Stimulated activated CD4-positive, alpha-beta T cell treated with anti-CD3 and anti-CD28 coated beads, Interleukin-1b, Interleukin-23, amount 100 ng/mL, for 1 hour (primary cell): ENCODE measurements at places on chromosomes 3 and 15.

DNA sequence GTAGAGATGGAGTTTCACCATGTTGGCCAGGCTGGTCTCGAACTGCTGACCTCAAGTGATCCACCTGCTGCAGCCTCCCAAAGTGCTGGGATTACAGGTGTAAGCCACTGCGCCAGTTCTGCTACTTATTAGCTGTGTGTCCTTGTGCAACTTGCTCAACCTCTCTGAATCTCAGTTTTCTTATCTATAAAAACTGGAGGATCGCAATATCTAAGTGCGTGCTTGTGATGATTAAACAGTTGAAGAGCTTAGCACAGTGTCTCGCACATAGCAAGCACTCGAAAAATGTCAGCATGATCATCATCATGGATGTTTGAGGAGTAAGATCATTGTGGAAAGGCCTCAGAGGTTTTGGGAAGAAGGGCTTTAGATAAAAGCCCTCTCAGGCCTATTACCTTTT is 10.8 kb downstream of the CLCN2 start:
- no peak for DNase-seq

- no peak for DNase-seq
Measured at GRCh38 chr15:48500595-48500994, 144.9 kb downstream of the FBN1 start.

GRCh38 chr15:45133561-45133920 is 3.7 kb downstream of the DUOX1 start:
- no peak for DNase-seq

DNA sequence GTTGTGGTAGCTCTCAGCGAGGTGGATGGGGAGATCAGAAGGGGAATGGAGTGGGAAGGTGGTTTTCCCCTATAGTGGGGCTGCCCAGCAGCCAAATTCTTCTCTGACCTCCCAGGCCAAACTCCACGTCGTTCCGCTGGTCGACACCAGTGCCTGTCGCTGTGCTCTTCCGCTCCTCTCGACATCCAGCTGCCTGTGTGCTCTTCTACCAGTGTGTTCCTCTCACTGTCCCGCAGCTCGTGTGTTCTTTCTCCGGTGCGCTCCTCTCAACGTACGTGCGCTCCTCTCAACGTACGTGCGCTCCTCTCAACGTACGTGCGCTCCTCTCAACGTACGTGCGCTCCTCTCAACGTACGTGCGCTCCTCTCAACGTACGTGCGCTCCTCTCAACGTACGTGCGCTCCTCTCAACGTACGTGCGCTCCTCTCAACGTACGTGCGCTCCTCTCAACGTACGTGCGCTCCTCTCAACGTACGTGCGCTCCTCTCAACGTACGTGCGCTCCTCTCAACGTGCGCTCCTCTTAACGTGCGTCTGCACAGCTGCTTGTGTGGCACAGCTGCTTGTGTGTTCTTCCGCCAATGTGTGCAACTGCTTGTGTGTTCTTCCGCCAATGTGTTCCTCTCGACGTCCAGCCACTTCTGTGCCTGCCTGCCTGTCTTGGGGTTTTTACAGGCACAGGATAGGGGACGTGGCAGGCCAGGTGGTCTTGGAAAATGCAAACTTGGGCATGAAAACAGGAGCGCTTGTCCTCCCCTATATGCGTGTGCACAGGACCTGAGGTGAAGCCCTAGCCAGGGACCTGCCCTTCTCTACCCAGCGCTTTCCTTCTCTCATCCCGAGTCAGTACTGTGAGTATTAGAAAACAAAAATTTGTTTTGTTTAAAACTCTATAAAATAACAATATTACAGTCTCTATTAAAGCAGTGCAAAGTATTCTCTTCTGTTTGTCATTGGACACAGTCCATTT is 991.1 kb downstream of the GBE1 start:
- DNase-seq, result no peak

DNA sequence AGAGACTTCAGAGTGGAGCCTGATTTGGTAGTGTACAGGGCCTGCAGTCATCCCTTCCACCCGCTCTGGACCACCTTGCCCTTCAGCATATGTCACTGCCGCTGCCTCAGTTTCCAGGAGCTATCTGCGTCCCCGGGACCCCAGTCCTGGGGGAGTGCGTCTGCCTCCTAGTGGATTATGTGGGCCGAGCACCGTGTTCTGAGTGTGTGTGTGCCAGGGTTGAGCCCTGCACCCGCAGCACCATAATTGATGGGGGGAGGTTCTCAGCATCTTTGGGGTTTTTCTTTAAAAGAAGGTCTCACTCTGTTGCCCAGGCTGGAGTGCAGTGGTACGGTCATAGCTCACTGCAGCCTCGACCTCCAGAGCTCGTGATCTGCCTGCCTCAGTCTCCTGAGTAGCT is 33.6 kb downstream of the CD276 start:
- DNase-seq, result no peak

- DNase-seq, result no peak
Measured at GRCh38 chr3:151560738-151561137, 99.9 kb upstream of the IGSF10 start.
